ENCODE measurements at places on chromosomes 5 and 9.

DNA sequence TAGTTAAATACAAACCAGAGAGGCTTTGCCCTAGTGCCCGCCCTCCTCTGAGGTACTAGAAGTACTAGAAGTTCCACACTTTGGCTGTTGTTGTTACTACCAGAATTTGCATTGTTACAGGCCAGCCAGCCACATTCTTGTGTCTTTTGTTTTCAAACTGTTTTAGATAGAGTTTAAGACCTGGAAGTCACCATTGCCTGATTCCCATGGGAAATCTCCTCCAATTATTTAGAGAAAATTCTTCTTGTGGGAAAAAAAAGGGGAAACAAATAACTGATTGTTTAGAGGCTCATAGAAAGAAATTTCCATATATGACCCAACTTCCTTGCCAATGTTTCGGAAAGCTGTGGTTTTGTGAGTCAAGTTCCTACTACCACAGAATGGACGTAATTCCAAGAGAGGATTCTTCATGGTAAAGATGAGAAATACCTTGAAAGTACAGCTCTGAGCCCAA lies 252.2 kb downstream of the GOLPH3 start:
- DNase-seq: no peak

GRCh38 chr5:6384856-6385255 lies 6.5 kb upstream of the MED10 start:
- DNase-seq: no peak

DNA sequence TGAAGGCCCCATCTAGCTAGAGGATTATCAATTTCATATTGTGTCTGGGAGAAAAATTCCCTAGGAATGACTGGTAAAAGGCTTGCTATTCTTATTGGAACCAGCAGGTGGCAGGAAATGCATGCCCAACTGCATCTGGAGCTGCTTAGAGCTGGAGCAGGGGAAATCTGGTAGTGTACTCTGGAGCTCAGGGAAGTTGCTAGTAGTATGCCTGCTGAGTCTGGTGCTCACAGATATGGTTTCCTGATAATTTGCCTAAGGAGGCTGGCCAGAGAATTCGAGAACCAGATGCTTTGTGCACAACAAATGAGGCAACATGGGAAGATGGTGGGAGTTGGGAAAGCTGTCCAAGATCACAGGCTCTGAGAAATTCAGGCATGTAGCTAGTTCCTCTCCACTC lies 53.7 kb downstream of the G3BP1 start:
- DNase-seq: no peak

DNA sequence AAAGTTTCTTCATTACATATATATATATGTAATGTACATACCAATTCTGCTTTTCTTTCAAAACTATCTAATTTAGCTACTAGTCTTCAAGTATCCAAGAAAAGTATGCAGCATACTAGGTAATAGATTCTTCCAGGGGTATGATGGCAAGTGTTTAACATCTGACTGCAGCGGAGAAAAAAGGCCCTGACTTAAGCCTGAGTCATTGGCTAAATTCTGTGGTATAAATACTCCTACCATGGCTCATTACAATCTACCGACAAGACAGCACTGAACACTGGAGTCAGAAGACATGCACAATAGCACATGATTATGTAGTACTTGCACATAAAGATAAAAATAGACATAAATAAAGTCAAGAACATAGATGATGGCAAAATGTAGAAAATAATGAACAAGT lies 439.9 kb downstream of the BRINP1 start:
- no peak for DNase-seq

- DNase-seq: no peak
Observed at GRCh38 chr9:115229496-115229895, 111.5 kb upstream of the TNC start.

DNA sequence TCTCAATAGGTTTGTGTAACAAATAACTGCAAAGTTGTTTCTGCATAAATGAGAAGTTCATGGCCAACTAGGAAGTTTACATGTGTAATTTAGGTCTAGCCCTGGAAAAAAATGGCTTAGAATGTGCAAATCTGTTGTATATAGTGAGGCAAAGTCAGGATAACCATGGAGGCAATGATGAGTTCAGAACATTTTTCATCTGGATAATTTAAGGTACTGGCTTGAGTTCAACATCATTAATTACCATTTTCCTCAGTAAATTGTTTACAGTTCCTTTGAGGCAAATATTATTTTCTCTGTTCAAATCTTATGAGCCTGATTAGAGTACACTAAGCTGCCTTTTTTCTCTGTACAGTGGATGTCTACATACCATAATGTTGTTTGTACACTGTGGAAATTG lies 1259.0 kb upstream of the NUDT12 start:
- DNase-seq: no peak

DNA sequence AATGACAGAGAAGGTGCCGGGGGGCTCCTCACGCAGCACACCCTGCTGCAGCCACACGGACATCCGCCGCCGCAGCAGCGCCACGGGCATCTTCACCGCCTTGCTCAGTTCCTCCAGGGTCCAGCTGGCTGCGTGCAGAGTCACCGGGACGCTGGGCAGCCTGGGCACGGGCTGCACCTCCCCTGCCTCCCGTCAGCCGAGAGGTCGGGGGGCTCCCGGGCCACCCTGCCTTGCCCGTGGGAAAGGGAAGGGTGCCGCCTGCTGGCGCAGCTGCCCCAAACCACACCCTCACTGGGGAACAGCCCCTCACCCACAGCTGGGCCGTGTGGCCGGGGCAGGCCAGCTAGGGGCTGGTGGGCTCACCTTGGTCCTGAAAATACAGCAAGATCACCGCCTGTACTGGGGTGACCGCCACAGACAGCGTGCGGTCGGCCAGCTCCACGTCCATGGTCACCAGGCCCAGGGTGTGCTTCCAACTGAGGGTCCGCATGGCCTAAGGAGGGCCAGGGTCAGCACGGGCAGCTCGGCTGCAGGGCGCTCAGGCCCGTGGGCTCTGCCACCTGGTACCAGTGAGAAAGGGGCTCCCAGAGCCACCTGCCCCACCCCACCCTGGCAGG lies 3.6 kb upstream of the TMEM210 start:
- DNase-seq: no peak

DNA sequence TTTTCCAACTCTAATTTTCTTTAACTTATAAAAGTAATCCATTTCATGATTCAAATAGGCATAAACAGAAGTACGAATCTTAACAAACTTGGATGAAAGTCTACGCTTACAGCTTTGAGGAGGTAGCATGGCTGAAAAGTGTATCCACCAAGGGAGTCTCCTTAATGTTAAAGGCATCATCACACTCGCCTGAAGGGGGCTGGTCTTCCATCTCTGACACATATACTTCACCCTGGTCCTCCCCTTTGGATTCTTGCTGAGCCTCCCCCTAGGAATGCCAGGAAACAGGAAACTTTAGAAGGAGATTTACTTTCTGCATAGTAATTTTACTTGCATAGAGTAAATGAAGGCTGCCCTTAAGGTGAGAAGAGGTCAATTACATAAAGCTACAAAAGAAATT lies 10.3 kb upstream of the NME5 start:
- DNase-seq: no peak

- no peak for DNase-seq
Observed at GRCh38 chr5:149319174-149319573, 26.1 kb upstream of the GRPEL2 start.

DNA sequence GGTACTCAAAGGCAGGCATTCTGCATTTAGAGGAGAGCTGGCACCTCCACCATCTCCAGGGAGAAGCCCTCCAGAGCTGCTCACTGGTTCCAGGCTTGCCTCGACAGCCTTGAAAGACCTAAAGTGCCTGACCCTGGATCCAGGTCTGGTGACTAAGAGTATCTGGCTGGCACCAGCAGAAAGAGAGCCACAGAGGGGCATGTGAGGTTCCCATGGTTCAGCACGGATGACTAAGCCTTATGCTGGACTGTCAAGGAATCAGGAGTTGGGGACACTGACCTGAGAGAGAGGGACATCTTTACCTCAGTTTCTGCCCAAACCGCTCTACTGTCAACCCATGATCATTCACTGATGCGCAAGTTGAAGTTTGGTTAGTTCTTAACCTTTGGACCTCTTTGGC lies 3.0 kb downstream of the ACTL7A start:
- no peak for DNase-seq

DNA sequence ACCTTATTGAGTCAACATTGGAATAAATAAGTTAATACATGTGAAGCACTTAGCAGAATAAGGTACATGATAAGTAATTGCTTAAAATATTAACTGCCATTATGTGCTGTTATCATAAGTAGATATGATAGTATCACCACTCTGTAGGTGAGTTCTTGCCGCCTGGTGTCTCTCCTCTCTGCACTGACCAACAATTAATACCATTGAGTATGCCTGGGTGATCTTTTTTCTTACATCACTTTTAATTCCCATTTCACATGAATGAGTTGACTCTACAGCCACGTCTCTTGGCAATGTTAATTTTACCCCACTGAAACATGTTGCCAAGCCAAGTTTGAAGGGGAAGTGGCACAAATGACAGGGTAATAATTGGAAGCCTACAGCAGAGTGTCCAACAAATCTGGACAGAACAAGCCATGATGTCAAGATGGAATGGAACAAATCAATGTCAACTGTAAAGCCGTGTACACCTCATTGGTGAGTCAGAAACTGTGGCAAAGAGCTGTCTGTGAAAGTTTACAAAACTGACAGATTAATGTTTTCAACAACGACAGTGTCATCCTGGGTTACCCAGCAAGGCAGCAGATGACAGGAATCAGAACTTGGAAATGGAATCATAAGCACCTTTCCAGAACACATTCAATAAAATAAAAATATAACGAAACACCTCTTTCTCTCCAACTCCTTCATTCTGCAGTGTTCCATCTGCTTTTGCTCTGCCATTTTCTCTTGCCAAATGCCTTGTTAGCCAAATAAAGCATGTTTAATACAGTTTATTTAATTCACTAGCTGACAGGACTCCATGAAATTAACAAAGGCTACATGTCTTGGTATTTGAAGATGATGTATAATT lies 330.9 kb downstream of the CTNND2 start:
- DNase-seq: no peak

DNA sequence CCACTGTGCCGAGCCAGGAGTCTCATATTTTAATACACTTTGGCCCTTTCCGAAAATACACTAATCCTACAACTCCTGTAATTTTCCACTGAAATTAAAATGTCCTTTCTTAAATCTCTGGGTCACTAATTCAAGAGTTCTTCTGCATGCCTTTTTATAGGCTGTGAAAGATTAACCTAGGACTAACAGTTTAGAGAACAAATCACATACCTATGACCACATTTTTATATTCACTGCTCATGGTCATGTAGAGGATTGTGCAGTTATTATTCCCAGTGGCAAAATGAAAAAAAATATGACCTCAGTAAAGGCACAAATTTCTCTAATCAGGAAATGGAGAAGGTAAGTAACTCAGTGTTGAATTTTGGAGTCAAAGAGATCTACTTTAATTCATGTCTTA lies 33.4 kb downstream of the SLCO4C1 start:
- no peak for DNase-seq

DNA sequence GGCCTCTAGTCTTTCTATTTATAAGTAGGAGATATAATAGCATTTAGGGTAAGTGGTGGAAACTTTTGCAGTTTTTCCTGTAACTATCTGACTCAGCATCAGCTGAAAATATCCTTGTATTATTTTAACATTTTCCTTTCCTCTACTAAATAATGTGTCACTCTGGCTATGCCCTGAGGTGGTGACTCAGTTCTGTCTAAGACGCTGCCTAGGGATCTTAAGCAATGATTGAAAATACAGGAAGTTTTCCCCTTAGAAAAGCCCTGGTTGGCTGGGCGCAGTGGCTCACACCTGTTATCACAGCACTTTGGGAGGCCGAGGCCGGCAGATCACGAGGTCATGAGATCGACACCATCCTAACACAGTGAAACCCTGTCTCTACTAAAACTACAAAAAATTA lies 9.3 kb upstream of the EDIL3 start:
- no peak for DNase-seq

DNA sequence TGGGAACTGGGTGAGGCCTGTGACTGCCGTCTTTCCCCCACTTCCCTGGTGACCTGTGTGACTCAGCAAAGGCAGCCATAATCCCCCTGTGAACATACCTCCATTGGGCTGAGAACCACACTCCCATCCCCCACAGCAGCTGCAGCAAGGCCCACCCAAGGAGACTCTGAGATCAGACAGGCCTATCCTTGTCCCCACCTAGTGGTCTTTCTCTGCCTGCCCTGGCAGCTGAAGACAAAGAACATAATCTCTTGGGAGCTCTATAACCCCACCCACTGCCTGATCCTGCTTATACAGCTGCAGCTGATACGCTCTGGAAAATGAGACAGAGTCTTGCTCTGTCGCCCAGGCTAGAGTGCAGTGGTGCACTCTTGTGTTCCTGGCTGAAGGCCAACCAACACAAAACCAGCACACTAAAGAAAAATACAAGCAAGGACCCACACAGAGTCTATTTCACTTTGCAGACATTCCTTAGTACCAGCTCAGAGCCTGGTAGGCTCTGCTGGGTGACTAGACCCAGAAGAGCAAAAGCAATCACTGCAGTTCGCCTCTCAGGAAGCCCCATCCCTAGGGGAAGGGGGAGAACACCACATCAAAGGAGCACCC lies 106.7 kb downstream of the MCTP1 start:
- no peak for DNase-seq

DNA sequence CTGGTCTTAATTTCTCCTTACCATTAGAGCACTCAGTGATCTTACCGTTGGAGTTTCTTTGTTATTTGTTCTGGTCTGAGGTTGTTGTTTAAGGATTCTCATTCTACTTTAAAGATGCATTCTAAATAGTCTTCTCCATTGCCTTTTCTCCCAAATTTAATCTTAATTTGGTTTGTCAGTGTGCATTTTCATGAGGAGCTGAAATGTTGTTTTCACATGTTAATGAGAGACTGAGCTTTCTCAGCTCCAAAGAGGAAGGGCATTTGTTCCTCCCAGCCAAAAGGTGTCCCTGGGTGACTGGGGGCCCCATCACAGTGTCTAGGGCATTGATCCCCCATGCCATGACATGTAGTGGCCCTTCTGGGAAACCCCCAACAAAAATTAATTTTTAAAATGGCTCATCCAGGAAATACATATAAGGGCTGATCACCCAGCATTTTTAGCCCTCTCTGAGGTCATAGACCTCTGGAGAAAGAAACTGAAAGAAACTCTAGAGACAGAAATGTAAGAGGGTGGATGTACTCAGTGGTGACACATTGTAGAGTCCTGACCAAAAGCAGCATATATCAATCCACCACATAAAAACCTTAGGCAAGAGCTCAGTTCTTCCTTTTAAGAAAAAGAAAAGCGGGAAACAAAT lies 240.4 kb upstream of the RAI14 start:
- DNase-seq: no peak

DNA sequence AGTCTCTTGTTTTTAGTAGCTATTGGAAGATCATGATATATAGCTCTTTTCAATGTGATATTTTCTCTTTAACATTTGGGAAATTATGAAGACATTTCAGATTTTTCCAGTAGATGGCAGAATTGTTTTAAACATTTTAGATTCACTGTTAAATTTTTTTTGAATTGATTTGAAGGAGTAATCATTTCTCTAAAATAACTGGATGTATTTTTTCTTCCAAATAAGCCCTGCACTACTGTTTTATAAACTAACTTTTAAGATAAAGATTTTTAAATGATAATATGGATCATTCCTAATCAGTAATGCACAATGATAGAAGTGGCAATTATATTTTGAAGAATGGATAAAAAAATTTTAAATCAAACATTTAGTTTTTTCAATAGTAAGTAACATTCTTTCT lies 14.2 kb downstream of the NDUFAF2 start:
- no peak for DNase-seq

Data from stimulated activated CD4-positive, alpha-beta T cell treated with anti-CD3 and anti-CD28 coated beads, Interleukin-1b, Interleukin-23, amount 100 ng/mL, for 1 hour (primary cell).